Stimulated activated CD8-positive, alpha-beta memory T cell treated with anti-CD3 and anti-CD28 coated beads, Interleukin-15, amount 100 ng/mL, for 4 hours (primary cell): ENCODE measurements at places on chromosomes 1 and 21.

GRCh38 chr1:58933599-58933926 lies 149.7 kb upstream of the JUN start:
- DNase-seq, result no peak

- no peak for DNase-seq
These were observed 843 bp upstream of the BCAN start for GRCh38 chr1:156640842-156641706.

GRCh38 chr1:37570528-37571334 lies 14.0 kb downstream of the DNALI1 start:
- no peak for DNase-seq

DNA sequence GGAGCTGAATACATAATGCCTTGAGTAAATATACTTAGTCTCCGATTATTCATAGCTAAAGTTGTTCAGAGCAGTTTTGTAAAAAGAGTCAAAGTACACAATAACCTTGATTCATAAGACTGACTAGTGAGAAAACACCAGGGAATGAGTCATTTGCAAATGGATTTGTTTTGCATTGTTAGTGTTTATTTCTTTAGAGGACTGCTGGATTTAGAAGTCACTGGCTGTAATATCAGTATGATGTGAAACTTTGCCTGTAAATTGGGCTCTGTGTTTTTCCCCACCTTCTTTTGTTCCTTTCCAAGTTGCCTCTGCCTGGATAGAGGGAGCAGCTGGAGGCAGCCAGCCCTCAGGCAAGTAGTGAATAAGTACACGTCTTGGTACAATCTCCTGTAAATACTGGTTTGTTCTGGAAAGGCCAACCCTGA lies 474.7 kb downstream of the NUF2 start:
- no peak for DNase-seq

GRCh38 chr1:157652859-157653493 lies 47.6 kb downstream of the FCRL3 start:
- no peak for DNase-seq

DNA sequence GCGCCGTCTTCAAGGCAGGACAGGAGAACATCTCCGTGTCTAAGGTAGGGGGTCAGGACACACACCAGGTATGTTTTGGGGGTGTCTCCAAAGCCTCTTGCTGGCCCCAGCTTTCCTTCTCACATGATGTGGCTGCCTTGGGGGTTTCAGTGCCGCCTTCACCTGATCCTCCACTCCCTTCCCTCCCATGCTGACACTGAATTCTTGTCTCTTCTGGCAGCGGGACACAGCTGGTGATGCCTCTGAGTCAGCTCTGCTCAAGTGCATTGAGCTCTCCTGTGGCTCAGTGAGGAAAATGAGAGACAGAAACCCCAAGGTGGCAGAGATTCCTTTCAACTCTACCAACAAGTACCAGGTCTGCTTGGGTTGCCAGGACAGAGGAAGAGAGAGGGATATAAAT lies 13.5 kb downstream of the ATP1A2 start:
- DNase-seq, result no peak

GRCh38 chr21:31878831-31879230 lies 6.0 kb downstream of the HUNK start:
- no peak for DNase-seq

- no peak for DNase-seq
These were observed 14.9 kb downstream of the CFAP410 start for GRCh38 chr21:44324106-44324853.

DNA sequence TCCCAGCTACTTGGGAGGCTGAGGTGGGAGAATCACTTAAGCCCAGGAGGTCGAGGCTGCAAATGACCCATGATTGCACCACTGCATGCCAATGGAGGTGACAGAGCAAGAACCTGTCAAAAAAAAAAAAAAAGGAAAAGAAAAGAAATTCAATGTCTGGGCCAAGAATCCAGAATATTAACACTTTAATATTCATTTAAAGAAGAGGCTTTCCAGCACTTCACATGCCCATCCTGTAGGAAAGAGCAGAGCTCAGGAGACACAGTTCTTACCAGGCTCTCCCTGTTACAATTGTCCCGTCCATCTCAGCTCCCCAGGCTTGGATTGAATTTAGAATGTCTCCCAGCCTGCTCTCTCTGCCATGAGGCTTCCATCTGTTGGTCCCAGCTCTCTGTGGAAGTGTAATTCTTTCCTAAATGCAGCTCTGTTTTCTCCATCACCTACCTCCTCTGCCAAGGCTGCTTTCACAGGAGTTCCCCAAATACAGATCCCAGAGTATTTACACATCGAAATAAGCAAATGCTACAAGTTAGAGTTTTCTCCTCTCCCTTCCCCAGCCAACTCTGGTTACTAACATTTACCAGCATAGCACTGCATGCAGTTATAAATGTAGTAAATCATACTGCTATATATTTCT lies 116.6 kb upstream of the CDC42BPA start:
- DNase-seq, result no peak

DNA sequence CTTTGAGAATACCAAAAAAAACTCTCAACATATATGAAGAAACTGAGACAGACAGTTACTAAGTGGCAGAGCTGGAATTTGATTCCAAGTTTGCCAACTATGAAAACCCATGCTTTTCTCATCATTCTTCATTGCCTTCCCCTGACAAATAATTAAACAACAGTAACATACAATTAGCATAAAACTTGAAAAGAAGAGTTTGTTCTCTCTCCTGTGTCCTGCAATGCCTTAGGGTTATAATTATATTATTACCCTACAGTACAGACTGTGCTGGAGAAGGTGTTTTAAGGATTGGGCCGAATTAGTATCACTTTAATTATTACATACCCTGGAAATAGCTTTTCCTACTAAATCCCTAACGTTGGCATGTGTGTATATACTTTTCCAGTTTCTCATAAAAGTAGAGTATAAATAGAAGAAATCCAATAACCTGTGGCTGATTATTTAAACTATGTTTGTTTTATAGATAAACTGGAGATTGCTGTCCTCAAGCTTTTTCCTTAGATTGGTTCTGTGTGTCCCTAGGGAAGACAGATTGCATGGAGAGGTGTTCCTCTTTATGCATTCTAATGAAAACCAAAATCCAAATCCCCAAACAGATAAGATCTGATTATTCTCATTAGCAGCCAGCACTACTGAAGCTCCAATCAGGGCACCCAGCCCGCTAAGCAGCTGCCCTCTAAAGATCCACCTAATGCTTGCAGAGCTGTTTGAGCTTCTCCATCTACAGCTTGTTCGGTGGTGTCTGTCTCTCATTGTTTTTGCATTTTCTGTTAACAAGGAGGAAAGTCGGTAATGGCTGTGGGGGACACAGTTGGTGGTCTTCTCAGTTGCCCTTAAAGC lies 156.3 kb downstream of the TM2D1 start:
- DNase-seq, result no peak

- no peak for DNase-seq
These were observed 38.6 kb downstream of the LHX9 start for GRCh38 chr1:197955486-197956394.

GRCh38 chr1:24374891-24375786 lies 38.4 kb downstream of the STPG1 start:
- no peak for DNase-seq

DNA sequence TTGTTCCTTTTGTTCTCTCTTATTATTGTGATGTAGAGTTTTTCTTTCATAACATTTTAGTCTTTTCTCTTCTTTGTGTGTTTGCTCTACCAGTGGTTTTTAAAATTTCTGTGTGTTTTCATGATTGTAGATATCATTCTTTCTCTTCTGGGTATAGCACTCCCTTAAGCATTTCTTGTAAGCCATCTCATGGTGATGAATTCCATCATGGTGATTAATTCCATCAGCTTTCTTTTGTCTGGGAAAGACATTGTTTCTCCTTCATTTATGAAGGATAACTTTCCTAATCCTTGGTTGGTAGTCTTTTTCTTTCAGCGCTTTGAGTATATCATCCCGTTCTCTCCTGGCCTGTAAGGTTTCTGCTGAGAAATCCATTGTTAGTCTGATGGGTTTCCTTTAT lies 22.7 kb downstream of the CD55 start:
- no peak for DNase-seq

DNA sequence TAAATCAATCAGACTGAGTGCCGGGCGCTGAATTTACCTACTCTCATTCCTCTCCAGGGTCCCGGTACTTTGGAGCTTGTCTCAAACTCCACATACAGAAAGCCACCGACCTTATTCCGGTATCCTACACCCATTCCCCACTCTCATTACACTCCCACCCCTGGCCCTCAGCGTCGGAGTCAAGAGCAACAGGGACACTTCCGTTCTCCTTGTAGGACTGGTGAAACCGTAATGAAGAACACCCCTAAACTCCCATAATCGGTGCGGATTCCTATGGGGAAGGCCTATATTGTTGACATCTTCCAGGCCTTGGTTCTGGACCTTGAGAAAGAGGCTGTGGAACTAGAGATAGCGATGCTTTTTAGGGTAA lies 798 bp downstream of the ZBED6 start:
- no peak for DNase-seq

- no peak for DNase-seq
These were observed 14.3 kb upstream of the SKI start for GRCh38 chr1:2213576-2214505.

DNA sequence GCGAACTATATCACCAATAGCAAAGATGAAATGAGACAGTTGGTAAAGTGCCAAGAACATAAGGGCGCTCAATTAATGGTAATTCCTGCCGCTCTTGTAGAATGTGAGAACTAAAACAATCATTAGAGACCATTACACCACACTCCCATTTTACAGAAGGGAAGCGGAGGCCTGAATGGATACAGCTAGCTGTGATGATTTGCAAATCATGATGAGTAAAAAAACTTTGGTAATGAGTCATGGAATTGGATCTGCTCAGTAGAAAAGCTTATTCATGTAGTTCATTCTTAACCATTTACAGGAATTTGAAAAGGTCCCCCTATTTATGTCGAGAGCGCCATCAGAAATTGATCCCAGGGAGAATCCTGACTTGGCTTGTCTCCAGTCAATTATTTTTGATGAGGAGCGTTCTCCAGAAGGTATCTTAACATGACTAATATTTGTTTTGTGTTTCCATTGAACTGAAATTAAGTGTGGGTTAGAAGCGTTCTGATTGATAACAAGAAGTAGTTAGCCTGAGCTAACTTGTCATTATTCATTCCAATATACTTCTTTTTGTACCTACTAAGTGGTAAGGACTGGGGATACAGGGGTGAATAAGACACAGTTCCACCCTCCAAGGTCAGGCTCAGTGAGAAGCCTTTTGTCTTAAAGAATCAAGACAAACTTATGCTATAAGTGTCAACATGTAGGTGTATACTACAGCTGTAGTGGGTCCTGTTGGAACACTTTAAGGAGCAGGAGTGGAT lies 812 bp downstream of the TTC4 start:
- DNase-seq, result no peak

DNA sequence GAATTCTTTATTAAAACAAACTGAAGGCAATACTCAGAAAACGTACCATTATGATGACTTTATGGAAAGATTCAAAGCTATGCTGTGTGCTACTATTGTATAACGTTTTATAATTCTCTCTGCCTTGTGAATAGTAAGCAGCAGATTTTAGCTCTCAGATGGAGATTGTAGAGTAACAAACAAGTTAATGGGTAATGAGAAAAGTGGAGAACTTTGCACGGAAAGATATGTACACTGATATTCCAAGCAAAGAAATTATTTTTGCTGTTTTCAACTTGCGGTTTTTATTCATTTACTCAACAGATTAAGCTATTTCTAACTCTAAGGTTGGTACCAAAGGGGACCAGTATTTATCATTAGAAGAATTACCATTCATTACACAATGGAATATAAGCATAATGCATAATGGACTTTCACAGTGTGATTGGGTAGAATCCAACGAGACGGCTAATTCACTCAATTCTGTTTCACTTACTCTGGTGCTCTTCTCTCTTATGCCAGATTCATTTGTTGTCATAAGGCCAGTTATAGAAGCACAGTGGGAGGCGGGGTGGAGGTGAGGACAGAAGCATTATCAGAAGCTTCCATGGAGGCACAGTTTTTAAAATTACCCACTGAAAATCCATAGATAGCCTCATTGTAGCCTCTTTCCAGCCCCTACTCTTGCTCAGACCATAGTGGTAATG lies 38.6 kb downstream of the ATP1B1 start:
- no peak for DNase-seq

GRCh38 chr1:94015489-94015817 lies 105.5 kb downstream of the ABCA4 start:
- DNase-seq, result no peak

DNA sequence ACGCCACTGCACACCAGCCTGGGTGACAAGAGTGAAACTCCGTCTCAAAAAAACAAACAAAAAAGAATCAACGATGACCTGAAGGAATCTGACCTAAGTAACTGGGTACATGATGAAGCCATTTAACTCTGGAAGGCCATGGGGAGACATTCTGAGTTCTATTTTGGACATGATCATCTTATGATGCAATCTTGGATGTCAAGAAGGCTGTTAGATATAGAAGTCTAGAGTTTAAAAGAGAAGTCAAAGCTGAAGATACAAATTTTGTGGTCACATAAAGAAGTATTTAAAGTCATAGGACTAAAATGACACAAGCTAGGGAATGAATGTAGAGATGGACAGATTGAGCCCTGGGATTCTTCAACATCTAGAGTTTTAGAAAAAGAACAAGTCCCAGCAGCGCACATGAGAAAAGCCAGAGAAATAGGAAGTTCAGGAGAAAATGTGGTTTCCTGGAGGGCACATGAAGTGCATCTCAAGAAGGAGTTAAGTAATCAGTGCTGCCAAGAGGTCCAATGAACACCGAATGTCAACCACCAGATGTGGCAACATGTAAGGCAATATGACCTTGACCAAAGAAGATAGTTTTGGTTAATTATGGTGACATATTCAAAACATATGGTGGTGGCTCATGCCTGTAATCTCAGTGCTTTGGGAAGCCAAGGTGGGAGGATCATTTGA lies 26.8 kb downstream of the ELK4 start:
- DNase-seq, result no peak

DNA sequence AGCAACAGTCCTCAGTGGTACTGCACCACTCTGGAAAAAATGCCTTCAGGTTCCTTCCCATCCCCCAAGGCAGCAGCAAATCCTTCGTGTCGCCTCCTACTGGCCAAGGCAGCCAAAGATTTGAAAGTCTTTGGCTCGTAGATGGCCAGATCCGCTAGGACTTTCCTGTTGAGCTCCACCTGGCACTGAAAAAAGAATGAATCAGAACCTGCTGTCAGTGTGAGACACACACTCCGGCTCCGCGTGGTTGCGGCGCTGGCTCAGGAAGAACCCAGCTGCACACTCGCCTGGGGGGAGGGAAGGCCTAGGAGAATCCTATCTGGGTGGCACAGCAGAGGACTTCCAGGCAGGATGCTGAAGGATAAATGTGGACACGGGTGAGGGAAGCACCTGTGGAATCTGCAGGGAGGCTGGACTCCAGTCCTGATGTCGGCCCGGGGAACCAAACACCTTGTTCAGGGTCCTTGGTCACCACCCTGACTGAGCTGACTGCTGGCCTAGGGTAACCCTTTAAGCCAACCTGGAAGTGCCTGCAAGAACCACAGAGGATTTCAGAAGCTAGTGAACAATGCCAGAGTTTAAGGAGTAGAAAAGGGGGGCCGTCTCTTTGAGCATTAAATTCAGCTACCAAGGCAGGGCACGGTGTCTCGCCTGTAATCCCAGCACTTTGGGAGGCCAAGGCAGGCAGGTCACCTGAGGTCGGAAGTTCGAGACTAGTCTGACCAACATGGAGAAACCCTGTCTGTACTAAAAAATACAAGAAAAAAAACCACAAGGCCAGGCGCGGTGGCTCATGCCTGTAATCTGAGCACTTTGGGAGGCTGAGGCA lies 3.2 kb upstream of the CCNL2 start:
- no peak for DNase-seq
